ENCODE measurements at places on chromosomes 4 and X. TPM values are rescaled to one million over a fixed set of nuclear protein-coding genes. Genes with fewer than 3 reads are reported as not detected.

Gene TXK
- 0.70 TPM for total RNA-seq

Gene CORIN
- total RNA-seq, result 0.33 TPM

Gene HMX1
- 10.0 TPM for total RNA-seq

Gene GPM6B
- 99.8 TPM for total RNA-seq

Gene PGAM4
- not detected for total RNA-seq

Gene EVC2
- total RNA-seq, result 4.8 TPM

Gene AMBN
- total RNA-seq, result not detected

Gene PTPN13
- total RNA-seq, result 44.0 TPM

Gene RRH
- total RNA-seq, result not detected

Gene SYTL5
- total RNA-seq, result 0.39 TPM

Gene TMEM271
- 0.31 TPM for total RNA-seq

GRCh38 chrX:40440866-40441265 lies 139.9 kb upstream of the ATP6AP2 start:
- DNase-seq, result no peak

DNA sequence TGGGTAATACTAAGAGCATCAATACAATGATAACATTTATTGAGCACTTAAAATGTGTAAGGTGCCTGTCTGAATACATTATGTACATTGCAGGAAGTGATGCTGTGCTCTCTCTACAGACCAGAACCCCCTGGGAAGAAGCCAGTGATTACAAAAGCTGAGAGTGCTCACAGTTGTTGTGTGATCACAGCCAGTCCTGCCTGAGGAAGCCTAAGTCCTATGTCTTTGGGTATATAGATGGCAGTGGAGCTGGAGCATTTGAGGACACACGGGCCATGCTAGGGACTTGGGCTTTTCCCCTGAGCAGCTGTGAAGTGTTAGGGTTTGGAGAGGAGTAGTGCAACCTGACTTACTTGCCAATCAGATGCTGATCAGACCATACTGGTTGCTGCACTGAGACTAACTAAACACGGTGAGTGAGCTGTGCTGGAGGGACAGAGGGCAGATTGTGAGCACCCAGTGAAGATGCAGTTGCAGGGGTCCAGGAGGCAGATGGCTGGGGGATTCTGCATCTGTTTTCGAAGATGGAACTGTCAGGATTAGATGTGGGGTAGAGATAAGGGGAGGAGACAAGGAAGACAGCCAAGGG lies 60.8 kb upstream of the TBC1D14 start:
- no peak for DNase-seq

- DNase-seq, result no peak
Observed at GRCh38 chr4:152235718-152236117, 300.2 kb downstream of the FBXW7 start.

GRCh38 chr4:173230062-173230461 lies 61.5 kb downstream of the GALNT7 start:
- DNase-seq, result no peak

GRCh38 chr4:182880387-182881356 lies 36.5 kb downstream of the DCTD start:
- DNase-seq, result no peak

GRCh38 chr4:181525634-181526033 lies 717.6 kb upstream of the TENM3 start:
- no peak for DNase-seq

DNA sequence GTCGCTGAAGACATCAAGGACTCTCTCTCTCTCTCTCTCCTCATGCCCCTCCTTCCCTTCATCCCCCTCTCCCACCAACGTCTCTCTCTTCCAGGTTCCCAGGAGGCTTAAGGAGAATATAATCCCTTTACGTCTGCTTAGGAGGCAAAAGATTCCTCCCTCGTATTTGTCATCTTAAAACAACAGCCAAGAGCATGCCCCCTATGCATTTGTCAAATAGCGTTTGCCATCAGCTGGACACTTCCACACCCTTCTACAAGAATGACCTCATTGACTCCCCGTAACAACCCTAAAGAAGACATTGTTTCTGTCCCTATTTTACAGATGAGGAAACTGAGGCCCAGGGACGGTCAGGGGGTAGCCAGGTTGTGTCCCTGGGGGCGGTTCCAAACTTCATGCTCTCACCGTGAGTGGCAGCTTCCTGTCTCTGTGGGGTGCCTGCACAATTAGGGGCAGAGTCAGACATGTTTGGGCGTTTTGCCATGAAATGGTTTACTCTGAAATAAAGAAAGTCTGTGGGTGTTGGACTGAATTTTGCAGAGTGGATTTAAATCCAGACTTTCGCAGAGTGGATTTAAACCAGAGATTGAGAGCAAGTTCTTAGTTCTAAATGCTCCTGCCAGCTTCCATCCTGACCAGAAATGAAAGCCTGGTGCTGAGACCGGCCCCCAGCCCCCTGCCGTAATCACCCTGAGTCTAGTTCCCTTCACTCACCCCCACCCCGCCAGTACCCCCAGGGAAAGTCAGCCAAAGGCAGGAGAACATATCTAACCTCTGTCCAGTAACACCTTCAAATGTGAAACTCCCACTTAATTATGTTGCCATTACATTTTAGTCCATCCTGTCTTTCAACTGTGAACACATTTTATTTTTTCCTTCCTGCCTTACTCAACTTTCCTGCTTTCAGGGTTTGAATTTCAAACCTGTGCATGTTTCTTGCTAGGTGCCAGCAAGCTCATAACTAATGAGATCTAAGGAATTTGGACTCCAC lies 44.3 kb upstream of the TBL1X start:
- no peak for DNase-seq

DNA sequence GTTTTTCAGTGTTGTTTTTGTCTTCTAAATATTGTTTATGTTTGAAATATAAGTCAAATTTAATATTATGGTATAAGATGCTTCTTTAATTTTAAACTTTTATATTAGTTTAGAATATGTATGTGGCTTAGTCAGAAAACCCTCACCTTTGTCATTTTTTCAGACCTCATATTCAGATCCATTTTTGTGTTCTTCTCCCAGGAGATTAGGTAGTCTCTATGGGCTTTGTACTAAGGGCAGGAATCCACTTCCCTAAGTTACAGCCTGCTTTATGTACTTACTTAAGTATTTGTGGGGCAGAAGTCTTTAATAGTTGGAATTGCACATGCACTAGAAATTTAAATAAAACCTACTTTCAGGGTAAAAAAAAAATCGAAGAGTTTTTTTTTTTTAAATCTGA lies 63.5 kb upstream of the TENM3 start:
- no peak for DNase-seq

GRCh38 chr4:176270669-176271068 lies 1.6 kb upstream of the ASB5 start:
- no peak for DNase-seq

DNA sequence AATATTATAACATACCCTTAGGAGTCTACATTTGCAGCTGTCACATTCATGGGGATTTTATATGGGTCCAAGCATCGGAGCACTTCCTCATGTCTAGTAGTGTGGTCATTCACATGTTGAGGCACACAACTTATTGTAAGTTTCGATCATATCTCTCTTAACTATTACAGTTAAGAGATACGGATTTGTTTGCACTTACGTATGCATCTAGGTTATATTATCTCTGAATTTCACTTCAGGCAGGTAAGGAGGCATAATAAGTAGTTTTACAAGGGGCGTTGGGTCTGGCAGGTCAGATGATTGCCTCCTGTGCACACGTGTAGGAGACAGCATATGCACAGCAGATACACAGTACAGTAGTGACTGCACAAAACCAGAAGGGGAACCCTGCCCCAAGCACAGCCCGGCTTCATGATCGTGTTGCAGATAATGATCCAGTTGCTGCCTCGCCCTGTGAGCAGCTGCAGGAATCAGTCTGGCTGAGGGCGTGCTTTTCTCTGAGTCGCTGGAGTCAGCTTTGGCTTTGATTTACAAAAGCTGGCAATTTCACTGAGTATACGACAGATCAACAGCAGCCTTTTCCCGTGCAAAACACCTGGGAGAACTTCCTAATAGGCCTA lies 302.9 kb upstream of the GATB start:
- DNase-seq, result no peak

- no peak for DNase-seq
Observed at GRCh38 chr4:86221002-86221401, 138.9 kb downstream of the MAPK10 start.

GRCh38 chr4:173520921-173521466 lies 9.0 kb downstream of the HAND2 start:
- DNase-seq, result no peak

- no peak for DNase-seq
Observed at GRCh38 chrX:103562801-103563200, 22.5 kb upstream of the TCEAL4 start.

GRCh38 chrX:154444755-154445246 lies 860 bp downstream of the FAM50A start:
- no peak for DNase-seq

GRCh38 chr4:151517896-151518295 lies 108.9 kb downstream of the FHIP1A start:
- no peak for DNase-seq

- DNase-seq, result no peak
Observed at GRCh38 chr4:98939438-98939837, 10.5 kb upstream of the EIF4E start.

DNA sequence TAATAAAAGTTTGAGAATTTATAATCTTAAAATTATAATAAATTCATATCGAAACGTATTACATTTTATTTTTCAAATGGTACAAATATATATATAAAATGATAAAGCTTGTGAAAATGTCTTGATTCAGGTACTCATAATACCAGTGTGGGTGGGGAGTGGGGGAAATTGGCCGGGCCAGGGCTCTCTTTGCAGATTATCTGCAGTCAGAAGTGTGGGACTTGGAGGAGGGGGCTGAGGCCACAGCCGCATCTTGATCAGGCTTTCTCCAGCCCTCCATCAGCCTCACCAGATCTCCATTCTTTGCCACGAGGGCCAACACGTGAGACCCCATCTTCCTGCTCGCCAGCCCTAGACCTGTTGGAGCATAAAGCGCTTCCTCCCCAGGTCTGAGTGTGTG lies 86.7 kb downstream of the STIM2 start:
- DNase-seq, result no peak

- DNase-seq, result no peak
Observed at GRCh38 chr4:122703868-122704267, 28.6 kb upstream of the BBS12 start.

DNA sequence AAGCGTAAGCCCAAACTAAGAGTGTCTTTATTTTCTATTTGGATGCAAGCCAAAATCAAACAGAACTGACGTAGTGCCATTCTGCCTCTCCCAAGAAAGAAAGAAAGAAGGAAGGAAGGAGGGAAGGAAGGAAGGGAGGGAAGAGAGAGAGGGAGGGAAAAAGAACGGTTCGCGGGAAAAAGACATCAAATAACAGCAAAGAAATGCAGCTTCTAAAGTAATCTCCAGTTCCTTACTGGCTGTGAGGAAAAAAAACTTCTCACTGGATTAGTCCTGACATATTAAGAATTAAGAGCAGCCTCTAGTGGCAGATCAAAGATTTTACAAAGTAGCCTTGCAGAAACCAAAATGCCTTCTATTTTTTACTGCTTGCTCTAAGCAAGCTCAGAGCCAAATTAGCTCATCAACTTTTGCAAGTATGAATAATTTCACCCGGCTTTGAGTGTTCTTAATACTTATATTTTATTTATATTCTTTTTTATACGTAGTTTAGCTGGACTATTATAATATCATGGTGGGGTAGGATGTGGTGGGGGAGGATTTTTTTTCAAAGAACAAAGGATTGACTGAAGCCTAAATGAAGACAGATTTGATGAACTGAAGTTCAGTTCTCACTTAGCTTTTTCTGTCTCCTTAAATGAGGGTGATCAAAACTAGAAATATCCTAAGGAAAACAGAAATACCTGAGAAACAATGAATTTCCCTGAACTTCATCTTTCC lies 36.6 kb downstream of the PITX2 start:
- DNase-seq, result no peak

DNA sequence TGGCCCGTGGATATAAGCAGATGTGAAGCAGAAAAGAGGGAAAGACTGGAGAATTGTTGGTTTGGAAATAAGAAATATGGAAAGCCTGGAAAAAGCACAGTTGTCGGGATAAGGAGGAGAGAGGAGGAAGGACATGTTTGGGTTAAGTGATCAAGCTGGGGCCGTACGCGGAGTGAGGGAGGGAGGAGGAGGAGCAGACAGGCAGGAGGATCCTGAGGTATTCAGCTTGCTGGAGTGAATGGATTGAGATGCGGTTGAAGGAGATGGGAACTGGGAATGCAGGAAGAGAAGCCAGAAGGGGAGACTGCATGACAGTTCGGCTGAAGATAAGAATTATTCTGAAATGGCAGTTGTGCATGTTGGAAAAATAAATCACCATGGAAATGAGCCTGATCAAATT lies 21.2 kb downstream of the ZFP42 start:
- DNase-seq, result peak; percentile 43

DNA sequence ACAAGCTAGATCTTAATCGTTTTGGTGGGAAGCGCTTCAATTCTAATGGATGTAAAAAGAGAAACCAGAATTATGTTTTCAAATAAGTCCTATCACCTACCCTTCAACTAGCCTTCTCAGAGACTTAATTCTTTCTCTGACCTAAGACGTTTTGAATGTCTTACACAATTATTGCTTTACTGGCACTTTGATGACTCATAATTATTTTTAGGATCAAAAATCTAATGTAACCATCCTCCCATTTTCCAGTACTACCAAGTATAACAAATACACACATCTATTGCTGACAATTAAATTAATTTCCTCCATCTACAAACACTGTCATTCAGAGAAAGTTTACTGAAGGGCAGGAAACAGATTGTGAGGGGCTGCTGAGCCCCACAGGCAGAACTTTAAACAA lies 108.6 kb downstream of the PPP3CA start:
- DNase-seq, result no peak

DNA sequence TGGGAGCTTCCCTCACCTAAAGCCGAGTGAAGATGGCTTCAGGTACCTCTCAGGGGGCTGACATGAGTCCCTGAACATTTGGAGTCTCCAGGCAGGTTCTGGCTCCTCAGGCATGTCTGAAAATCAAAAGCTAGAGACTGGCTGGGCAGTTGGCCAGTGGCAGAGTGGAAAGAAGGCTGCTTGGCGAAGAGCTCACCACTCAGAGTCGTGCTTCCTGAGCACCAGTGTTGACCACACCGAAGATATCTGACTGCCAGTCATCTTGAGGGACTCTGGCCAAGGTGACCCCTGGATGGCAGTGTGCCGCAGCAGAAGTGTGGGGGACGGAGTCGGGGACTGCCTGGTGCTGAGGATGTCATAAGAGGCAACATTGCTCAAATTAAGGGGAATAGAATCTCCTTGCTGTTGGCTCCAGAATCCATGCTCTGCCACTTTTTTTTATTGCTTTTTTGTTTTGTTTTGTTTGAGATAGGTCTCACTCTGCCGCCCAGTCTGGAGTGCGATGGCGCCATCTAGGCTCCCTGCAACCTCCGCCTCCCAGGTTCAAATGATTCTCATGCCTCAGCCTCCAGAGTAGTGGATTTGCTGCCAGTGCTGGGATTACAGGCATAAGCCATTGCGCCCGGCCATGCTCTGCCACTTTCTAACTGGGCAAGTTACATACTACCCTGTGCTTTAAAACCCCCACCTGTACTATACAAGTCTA lies 172.5 kb upstream of the GATB start:
- DNase-seq, result no peak

DNA sequence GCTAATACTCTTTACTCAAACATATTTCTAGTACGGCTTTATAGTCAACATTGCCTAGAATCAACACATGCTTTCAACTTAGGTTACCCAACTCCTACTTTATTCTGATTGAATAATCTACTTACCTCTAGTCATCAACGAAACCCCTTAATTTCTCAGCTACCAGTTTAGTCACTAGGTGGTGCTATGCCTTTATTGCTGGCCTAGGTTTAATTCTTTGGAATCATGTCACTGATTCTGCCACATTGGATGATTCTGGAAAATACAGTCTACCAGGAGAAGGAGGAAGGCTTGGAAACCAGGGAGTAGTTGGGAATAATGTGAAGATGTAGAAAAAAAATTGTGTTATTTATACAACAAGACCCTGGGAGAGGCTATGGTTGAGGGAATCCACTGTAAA lies 167.7 kb downstream of the DCAF12L2 start:
- no peak for DNase-seq

GRCh38 chr4:101977076-101977475 lies 186.5 kb downstream of the BANK1 start:
- DNase-seq, result no peak
